ENCODE measurements at places on chromosomes 3 and 15.

- DNase-seq = peak; percentile 94
Observed at GRCh38 chr3:4978966-4979427, 240 bp upstream of the BHLHE40 start.

DNA sequence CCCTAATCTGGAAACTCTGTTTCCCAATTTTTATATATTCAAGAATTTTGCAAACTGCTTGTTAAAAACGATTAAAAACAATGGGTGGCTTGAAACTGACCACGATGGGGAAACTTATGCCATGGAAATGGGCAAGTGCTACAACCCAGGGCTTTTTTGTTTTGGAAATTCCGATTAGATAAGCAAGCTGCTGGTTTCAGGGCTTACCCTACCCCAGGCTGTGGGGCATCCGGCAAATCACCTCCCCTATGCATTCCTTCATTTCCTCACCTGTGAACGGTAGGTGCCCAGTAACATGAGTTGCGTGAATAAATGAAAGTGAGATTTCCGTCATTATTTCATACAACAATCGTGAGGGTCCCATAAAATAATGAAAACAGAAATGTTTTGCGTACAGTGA is 34.3 kb downstream of the ST6GAL1 start:
- no peak for DNase-seq

DNA sequence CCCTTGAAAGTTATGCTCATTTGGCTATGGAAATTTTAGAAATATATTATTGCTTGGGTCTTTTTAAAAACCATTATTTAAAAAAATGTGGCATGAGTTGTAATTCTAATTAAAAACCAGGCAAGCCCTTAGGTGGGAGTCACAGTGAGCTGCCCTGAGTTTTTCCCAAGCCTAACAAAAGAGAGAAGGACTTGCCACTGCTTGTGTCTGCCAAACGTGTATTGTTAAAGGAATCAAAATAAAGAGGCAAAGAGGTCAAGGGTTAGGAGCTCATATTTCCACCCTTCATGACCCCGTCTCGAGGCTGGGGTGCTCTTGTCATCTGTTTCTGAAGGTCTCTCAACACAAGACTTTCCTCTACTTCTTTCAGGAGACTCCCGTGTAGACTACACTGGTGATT is 321.1 kb downstream of the ZIC1 start:
- no peak for DNase-seq

GRCh38 chr3:31895471-31895870 is 85.6 kb downstream of the OSBPL10 start:
- no peak for DNase-seq

DNA sequence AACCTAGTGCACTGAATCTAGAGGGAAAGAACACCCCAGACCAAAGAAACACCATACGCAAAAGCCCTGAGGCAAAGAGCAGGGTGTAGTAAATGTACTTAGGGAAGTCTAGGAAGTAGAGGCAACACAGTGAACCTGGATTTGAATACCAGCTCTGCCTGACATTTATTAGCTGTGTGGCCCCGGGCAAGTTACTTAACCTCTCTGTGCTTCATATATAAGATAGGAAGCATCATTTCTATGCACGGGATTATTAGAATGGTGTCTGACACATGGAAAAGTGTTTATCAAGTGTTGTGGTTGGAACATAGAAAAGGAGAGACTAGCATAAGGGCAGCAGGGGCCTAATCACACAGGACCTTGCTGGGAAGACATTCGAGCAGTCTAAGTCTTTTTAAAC is 132.2 kb downstream of the ERC2 start:
- DNase-seq = no peak

DNA sequence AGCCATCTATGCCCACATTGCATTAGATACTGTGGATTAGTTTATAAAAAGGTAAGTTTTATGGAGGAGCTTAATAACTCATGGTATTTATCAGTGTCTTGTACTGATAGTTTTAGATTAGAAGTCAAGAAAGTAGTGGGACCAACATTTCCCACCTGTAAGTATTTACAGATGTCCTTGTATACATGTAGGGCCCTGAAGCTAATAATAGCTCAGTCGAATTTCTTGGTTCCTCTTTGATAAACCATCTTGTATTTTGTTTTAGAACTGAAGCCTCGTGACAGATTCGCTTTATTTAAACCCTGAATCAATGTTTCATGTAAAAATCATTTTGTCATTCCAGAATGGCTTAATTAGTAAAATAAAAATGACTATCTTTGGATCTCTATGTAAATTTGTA is 73.4 kb downstream of the CRYBG3 start:
- no peak for DNase-seq

GRCh38 chr3:264394-265156 is 68.0 kb downstream of the CHL1 start:
- no peak for DNase-seq

GRCh38 chr15:52193791-52194190 is 2.6 kb upstream of the GNB5 start:
- DNase-seq = no peak

GRCh38 chr3:42556089-42556632 is 25.6 kb downstream of the SEC22C start:
- no peak for DNase-seq

- DNase-seq = no peak
Observed at GRCh38 chr15:76764004-76764403, 141.1 kb downstream of the SCAPER start.

DNA sequence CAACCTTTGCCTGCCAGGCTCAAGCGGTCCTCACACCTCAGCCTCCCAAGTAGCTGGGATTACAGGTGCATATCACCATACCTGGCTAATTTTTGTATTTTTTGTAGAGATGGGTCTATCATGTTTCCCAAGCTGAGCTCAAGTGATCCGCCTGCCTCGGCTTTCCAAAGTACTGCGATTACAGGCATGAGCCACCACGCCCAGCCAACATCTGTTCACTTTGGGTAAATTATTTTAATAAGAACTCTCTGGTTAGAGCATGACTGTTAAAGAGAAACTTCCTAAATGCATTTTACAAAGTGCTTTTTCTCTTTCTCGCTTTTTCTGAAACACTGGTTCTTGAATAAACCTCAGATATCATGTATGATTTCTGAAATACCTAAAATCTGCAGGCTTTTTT is 172.5 kb downstream of the PTPRG start:
- no peak for DNase-seq

DNA sequence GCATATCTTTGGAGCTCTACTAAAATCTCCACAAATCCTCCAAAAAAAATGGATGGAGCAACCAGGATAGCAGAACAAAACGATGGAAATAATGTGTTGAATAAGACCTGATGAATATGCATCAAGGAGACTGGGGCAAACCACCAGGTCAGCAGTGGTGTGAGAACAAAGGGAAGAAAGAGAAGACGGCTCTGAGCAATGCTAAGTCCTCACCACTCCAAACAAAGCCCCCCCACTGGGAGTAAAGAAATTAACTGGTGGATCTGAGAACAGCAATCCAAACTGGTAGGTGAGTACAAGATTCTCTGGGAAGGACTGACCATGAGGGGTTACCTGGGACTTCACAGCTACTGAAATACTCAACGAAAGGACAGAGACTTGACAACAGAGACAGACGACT is 977.3 kb downstream of the TBL1XR1 start:
- DNase-seq = no peak

DNA sequence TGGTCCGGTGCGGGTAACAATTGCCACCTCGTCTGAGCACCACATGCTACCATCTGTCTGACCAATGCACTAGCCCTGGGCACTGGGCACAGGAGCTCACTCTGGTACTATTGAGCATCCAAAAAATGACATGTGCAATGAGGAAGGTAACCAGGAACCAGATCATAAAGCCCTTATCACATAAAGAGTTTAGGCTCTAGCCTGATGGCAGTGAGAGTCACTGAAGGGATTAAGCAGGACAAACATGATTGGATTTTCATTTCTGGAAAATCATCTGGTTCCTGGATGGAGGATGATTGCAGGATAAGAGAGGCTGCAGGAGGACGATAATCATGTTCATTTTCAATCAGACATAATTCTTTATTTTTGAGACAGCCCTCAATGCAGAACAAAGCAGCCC is 12.4 kb downstream of the NDUFB4 start:
- no peak for DNase-seq

- DNase-seq = no peak
Observed at GRCh38 chr15:74809242-74809641, 3.4 kb upstream of the LMAN1L start.

- no peak for DNase-seq
Observed at GRCh38 chr3:115551016-115551415, 72.3 kb upstream of the GAP43 start.

DNA sequence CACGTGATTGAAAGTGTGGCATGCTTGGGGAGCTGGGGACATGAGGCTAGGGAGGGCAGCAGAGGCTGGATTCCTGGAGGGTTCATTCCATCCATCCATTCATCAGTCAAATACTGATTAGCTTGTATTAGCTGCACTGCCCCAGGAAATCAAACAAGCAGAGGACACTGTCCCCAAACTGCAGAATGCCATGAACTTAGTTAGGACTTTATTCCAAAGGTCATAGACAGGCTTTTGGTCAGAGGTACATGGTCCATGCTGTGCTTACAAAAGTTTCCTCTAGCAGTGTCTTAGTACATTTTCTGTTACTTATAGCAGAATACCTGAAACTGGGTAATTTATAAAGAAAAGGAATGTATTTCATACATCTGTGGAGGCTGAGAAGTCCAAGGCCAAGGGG is 47.7 kb downstream of the LMCD1 start:
- DNase-seq = no peak

DNA sequence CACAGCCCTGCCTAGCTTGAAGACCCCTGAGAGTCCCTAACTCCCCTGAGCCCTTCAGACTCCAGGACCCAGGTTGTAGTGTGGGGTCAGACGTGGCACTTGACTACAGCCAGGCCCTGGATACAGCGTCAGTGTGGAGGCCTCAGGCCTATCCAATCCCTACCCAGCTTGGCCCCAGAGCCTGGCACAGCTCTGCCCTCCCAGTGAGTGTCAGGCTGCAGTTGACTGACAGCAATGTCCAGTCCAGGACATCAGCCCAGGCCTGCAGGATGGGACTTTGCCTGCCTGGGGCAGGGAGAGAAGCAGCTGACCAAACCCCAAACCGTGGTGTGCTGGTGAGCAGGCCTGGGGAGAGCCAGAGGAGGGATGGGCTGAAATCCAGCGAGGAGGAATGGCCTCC is 27.3 kb downstream of the KLF13 start:
- DNase-seq = no peak

DNA sequence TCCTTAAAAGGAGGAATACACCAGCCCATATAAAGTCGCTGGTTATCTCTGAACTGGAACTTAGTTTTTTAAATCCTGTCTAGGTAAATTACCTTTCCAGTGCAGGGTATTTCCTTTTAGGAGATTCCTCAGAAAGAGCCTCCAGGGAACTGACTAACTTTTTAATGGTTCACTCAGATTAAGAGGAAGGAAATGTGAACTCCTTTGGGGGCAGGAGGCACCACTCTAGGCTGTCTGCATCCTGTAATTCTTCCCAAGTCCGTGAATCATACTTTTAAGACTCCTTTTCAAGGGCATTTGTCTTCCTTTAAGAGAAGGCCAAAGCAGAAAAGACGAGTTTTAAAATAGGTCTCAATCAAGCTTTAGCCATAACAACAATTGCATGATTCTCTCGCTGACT is 871.2 kb upstream of the NR2F2 start:
- no peak for DNase-seq
